ENCODE measurements at places on chromosomes 3 and 15.

GRCh38 chr3:97968376-97968775, 3.9 kb downstream of the RIOX2 start:
- no peak for DNase-seq

GRCh38 chr3:122705379-122705778, 24.7 kb downstream of the PARP14 start:
- no peak for DNase-seq

DNA sequence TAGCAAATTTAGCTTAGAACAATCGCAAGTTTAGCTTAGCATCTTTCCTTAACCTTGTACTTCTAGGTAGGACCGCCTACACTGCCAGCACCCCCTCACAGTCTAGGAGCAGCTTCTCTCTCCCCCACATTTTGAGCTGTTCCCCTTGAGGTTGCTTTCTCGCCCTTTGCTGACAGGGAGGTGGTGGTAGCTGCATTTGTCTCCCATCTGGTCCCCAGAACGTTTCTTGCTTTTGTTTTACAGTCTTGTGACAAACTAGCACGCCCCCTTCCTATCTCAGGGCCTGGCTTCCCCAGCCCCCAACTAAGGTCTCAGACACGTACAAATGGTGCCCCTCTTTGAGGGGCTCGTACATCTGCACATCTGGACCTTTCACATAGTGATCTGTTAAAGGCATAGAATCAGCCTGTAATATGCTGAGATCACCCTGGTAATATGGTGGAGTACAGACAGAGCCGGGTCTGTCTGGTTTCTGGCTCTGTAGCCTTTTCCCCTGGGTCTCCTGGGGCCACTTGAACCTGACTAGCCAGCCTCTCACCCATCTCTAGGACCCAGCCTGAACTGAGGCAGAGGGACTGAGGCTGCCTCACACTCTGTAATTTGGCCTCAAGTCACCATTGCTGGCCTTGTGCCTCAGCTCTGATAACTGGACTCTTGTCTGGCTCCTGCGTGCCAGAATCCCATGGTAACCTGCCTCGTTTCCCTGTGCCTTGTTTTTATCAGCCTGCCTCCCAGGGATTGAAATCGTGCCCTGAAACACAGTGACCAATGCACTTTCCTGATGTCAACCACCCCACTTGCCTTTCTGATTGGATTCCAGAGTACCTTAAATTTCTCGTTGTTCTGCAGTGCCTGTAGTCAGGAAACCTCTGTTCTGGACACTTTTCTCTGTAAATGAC, 27.7 kb downstream of the CRTC3 start:
- no peak for DNase-seq

DNA sequence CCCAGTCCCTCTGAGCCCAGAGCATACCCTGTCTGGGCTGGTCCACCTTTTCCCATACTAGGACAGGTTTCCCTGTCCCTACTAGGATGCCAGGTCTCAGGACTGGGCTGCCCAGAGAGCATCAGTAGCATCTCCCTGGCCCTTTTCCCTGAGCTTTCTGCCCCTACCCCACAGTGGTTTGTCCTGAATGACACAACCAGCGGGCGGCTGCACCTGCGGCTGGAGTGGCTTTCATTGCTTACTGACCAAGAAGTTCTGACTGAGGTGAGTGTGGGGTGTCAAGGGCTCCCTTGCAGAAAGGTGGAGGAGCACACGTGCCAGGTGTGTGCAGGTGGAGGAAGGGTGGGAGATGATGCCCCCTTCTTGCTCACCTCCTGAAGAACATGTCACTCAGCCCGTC, 33.5 kb downstream of the ESYT3 start:
- no peak for DNase-seq
